ENCODE measurements at places on chromosomes 12 and 14.

DNA sequence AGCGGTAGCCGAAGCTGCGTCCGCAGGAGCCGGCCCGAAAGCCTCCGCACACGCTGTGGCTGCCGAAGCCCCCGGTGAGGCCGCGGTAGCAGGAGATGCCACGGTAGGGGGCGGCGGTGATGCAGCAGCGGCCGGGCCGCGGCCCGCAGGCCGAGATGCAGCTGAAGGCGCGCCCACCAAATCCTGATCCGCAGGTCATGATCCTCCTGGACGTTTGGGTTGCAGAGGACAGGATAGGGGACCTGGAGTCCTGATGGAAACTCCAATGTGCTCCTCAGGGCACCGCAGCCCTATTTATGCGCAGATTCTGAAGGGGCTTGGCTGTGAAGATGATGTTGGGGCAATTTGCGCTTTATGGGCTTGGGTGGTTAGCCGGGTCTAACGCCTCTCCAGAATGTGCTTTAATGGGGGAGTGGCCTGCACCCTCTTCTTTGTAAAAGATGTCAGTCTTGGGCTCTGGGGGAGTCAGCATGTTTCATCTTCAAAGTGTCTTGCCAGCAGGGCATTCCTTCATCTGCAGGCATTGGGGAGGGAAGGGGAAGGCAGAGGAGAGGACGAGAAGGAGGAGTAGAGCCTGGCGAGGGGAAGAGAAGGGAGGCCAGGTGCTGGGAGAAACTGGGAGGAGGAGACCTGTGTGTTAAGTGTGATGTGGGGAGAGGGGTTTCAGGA lies at the start of gene KRT81:
KRT81 (minus strand) TSS at position 268 of the 669 bp plus-strand sequence; CDS start at position 199, 69 bp downstream.
- no peak for DNase-seq

DNA sequence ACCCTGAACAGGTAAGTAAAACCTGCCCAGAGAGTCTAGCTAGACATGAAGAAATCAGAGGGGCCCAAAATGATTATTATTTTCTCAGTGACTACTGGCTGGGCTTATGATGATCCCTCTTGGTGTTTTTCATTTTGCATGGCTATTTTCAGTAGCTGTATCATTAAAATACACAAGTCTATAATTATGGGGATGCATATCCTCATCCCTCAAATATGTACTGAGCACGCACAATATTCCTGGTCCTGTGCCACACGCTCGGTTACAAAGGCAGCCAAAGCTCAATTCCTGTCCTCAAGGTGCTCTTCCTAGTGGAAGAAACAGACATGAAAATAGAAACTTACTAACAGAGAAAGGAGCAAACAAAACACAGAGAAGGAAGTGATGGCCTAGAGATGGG lies 180.0 kb downstream of the DAD1 start:
- no peak for DNase-seq

GRCh38 chr12:119826661-119827445 lies 50.3 kb downstream of the CIT start:
- no peak for DNase-seq

DNA sequence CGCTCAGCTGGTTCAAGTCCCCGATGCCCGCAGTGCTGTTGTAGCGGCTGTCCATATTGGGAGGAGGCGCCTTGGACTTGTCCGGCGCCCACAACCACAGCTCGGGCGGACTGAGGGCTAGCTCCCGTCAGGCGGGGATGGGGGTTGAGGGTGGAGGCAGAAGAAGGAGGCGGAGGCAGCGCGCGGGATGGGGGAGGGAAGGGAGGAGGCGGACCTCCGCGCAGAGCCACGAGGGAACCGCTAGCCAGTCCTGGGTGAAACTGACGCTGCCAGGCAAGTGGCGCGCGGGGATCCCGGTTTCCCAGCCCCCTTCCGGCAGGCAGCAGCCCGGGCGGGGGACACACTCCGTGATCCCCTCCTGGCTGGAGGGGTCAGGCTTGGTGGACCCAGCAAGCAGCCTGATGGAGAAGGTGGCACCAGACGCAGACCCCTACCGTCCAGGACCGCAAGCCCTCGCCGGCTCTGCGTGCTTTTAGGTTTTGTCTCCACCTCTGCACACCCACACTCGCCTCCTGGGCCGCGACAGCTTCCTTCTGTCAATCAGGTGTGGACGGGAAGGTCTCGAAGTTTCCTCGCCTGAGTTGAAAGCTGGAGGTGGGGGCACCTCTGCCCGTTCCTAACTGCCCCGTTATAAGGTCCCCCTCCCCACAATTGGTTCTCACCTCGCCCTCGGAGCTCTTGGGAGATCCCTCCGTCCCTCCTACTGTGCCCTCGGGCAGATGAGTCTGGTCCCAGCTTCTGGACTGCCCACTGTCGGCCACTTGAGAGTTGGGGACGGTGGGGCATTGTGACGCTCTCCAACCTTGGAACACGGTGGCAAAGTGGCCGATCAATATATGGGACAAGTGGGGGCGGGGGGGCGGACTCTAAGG lies at the start of gene CPNE8:
CPNE8 (minus strand) TSS at position 112 of the 872 bp plus-strand sequence; CDS start at position 55, 57 bp downstream.
- peak; percentile 24 for DNase-seq

- DNase-seq: no peak
Measured at GRCh38 chr12:124673801-124674617, 106.6 kb upstream of the NCOR2 start.

DNA sequence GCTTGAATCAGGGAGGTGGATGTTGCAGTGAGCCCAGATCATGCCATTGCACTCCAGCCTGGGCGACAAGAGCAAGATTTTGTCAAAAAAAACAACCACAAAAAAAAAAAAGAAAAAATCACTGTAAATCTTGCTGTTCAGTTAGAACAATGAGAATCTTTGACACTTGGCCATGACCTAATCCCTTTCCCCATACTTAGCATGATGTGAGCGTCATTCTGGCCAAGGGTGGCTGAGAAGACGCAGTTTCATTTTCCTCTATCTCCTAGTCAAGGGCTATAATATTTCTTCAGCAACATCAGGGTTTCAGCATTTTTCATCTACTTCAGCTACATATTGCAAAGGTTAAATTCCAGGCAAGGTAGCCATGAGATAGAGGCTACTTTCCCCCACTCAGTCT lies 599.4 kb upstream of the MDGA2 start:
- no peak for DNase-seq
